ENCODE measurements at places on chromosomes 6 and 20.

GRCh38 chr6:12232339-12232738 is 57.8 kb upstream of the EDN1 start:
- no peak for DNase-seq

DNA sequence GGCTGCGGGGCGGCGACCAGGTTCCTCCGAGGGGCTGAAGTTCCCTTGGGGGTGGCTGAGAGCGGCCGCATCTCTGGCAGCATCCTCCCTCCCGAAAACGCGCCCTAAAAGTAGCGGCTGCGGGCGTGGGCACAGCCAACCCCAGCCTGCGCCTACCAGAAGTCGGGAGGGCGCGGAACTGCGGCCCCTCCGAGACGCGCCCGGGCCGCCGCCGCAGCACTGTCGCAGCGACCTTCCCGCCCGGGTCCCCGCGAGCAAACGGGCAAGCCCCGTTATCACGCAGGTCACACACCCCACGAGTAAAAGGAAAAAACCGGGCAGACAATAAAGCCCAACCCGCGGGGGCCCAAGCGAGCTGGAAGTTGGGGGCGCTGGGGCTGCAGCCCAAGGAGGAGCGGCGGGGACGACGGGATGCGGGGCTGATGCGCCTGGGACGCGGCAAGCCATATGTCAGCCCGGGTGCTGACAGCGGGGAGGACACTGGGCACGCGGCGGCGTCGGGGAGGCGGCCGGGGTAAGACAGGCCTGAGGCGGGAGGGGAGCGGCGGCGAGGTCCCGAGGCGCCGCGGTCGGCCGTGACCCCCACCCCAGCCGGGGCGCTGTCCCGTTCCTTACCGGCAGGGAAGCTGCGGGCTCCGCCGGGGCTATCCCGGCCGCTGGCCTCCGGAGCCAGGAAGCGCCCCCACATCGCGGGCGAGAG is 659 bp downstream of the CEP85L start:
- DNase-seq: peak; percentile 18

- no peak for DNase-seq
Measured at GRCh38 chr20:2626853-2627541, 25.4 kb upstream of the NOP56 start.

- DNase-seq: no peak
Measured at GRCh38 chr6:2868637-2869036, 27.0 kb upstream of the SERPINB1 start.

DNA sequence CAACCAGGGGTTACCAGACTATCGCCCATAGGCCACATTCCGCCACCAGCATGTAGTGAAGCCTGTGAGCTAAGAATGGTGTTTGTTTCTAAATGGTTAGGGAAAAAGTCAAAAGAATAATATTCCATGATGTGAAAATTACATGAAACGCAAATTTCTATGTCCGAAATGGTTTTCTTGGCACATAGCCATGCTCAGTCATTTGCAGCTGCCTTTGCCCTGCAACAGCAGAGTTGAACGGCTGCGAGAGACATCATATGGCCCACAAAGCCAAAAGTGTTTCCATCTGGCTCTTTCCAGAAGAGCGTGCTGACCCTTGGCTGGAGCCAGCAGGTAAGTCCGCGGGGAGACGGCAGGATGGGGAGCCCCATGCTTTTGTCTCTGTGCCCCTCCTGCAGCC is 60.7 kb downstream of the FAM120B start:
- no peak for DNase-seq

DNA sequence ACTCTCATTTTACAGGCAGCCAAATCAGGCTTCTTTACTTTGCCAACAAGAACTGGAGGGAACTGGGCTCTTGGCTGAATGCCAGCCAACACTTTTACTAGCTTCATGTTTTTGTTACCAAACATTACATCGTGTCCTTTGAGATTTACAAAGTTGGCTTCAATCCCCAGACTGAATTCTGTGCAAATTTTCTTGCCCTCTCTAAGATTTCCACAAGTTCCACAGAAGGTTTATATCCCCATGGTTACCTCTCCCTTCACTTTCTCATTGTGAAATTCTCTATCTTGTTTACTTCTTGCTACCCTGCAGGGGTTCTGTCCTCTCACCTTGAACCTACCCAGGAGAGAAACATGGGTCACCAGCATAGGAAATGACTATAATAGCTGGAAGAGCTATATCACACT is 37.6 kb upstream of the PLCB1 start:
- DNase-seq: no peak

DNA sequence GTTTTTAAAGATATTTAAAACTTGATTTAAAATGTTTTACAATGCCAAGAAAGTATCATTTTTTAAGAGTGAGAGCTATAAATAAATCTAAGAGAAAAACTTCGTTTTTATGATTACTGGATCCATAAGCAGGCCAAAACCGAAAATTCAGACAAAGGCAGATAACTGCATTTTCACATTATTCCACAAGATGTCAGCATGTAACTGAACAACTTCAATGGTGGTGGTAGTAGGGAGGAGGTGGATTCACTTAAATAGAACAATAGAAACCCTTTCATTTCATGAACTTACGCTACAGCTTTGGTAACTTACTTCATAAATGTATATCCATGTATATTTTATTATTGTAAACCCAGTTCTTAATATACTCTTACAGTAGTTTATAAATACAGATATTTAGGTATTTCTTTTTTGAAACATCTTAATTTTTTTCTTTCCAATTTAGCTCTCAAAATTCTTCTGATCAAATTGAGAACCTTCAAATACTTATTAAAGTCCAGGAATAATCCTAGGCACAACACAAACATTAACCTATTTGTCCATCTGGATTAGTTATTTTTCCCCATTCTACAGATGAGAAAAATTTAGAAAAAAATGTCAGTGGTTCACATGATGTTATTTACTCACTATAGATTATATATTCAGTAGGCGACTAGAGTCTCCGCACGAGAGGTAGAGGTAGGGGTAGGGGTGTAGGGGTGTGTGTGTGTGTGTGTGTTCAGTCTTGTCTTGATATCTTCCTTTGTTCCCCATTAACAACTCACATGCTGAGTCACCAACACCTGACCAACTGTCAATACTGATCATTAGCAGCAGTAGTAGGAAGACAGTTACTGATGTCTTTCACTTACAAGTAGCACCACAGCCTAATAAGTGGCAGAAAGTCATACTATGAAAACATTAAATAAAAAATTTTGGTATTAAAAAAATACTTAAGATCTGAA is 111.5 kb downstream of the ARHGAP18 start:
- peak; percentile 61 for DNase-seq

DNA sequence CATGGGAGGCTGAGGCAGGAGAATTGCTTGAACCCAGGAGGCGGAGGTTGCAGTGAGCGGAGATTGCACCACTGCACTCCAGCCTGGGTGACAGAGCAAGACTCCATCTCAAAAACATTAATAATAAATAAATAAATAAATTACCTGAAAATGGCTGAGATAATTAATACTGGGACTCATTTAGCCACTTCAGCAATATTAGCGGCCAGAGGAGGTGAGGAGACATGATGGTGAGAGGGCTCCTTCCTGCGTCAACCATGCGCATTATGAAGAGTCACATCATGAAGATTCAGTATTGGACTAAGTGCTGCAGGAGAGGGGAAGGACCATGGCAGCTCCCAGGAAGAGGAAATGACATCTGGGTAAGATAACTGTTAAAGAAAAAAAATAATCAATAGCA is 2.9 kb upstream of the PYGB start:
- DNase-seq: no peak

DNA sequence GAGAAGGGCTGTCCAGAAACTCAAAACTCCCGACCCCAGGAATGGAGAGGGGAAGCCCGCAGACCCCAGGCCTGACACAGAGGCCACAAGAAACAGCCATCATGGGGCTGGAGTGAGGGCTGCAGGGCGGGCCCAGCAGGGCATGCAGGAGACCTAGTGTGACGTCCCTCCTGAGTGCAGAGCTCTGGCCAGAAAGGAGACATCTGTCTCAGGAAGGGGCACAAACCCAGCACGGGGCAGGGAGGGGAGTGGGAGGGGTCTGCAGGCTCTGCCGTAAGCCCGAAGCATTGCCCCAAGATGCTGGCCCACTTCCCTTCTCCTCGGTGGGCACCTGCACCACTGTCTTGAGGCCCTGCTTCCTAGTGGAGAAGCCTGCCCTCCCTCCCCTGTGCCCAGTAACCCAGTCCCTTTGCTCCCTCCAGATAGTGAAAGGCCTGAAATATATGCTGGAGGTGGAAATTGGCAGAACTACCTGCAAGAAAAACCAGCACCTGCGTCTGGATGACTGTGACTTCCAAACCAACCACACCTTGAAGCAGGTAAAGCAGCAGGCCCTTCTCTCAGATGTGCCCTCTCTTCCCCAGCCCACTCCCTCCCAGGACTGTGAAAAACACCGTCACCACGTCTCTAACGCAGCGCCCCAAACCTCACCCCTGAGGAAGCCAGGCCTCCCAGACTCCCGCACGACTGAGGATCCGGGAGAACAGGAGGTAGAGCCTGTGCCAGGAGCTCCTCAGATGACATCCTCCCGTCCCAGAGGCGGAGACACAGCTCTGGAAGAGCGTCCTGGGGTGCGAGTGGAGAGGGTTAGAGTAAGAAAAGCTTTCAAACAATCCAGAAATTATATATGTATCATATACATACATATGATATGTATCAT is 9.7 kb downstream of the CST7 start:
- no peak for DNase-seq

DNA sequence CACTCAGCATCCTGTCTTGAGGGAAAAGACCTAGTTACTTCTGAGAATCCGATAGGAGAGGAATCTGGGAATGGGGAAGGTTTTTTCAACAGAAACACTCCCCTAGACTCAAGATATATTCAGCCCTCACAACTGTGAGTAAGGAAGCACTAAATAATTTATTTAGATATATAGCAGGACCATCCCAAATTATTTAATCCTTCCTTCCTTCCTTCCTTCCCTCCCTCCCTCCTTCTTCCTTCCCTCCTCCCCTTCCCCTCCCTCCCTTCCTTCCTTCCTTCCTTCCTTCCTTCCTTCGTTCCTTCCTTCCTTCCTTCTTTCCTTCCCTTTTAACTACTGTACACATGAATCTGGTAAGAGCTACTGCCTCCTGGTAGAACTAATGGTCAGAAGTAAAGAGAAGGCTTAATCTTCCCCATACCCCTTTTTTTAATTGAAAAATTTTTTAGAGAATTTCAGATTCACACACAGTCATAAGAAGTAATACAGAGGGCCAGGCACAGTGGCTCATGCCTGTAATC is 10.1 kb downstream of the SLC24A3 start:
- no peak for DNase-seq

All from CD4-positive, alpha-beta T cell treated with Interleukin-6 at 100 ng/mL for 8 hours (primary cell).